Activated CD8-positive, alpha-beta memory T cell treated with anti-CD3 and anti-CD28 coated beads, Interleukin-2, amount 10 ng/mL, durations not matched to agents 7 days and 5 days (primary cell): ENCODE measurements at places on chromosomes 16 and 17.

- DNase-seq: no peak
Measured at GRCh38 chr17:40382251-40382650, 17.7 kb upstream of the GJD3 start.

GRCh38 chr17:30263552-30264333, 28.0 kb downstream of the BLMH start:
- no peak for DNase-seq

DNA sequence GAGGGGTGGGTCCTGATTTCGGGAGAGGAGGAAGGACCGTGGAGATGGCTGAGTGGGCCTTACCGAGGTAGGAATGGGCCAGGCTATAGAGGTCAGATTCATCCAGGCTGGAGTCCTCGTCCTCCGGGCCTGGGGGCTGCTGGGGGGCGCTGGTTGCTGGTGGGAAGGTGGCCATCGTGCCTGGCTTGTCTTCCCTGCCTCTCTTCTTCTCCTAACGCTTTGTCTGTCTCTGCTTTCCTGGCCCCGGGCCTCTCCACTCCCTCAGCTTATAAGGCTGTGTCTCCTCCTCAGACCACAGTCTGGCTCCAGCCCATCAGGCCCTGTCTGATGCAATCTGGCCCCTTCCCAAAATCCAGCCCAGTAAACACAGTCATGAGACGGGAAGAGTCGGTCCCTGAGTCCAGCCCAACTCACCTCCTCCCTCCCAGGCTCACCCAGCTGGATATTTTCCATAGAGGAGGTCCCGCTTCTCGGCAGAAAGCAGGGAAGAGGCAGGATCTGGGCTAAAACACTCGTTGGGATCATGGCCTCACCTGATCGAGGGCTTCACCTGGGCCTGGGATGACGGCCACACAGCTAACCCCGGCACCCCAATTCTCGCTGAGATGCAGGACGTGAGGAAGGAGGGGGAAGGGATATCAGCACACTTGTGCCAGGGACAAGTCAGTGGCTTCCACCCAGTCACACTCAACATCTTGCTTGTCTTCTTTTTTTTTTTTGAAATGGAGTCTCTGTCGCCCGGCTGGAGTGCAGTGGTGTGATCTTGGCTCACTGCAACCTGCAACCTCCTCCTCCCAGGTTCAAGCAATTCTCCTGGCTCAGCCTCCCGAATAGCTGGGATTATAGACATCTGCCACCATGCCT, at the start of gene NUPR1:
NUPR1 (minus strand) TSS at position 242 of the 864 bp plus-strand sequence; CDS start at position 175, 67 bp downstream.
- DNase-seq: no peak

GRCh38 chr16:31108035-31108793, at the start of gene BCKDK:
Gene BCKDK, plus strand, starts transcription at chr16:31108386. Its CDS starts 838 bp downstream, at chr16:31109224.
- peak; percentile 87 for DNase-seq

DNA sequence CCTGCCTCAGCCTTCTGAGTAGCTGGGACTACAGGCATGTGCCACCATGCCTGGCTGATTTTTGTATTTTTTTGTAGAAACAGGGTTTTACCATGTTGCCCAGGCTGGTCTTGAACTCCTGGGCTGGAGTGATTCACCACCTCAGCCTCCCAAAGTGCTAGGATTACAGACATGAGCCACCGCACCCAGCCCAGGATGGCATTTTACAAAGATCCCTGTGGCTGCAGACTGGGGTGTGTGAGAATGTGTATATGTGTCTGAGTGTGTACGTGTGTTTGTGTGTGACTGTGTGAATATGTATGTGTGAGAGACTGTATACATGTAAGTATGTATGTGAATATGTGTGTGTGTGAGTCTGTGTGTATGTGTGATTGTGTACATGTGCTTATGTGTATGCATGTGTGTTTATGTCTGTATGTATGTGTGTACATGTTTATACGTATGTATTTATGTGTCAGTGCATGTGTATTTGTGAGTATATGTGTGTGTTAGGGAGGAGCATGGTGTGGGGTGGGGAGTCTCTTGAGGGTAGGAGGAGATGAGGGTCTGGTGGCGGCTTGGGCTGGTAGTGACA, 17.0 kb downstream of the RPTOR start:
- DNase-seq: no peak

DNA sequence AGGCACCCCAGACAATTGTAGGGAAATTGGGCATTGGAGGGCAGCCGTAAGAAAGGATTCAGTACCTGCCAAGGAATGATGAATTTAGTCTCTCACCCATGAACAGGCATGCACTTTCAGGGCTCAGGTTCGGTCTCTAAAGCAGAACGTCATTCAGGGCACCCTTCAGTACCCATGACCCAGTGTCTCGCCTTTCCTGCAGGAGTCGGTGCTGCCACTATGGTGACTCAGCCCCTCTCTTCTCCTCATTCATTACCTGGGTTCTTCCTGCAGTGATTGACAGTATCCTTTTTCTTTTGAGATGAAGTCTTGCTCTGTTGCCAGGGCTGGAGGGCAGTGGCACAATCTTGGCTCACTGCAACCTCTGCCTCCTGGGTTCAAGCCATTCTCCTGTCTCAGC, 8.4 kb downstream of the SOST start:
- no peak for DNase-seq

GRCh38 chr16:81140930-81141780, 45.0 kb upstream of the GCSH start:
- DNase-seq: no peak

GRCh38 chr16:17101646-17102045, 369.1 kb downstream of the XYLT1 start:
- DNase-seq: no peak

DNA sequence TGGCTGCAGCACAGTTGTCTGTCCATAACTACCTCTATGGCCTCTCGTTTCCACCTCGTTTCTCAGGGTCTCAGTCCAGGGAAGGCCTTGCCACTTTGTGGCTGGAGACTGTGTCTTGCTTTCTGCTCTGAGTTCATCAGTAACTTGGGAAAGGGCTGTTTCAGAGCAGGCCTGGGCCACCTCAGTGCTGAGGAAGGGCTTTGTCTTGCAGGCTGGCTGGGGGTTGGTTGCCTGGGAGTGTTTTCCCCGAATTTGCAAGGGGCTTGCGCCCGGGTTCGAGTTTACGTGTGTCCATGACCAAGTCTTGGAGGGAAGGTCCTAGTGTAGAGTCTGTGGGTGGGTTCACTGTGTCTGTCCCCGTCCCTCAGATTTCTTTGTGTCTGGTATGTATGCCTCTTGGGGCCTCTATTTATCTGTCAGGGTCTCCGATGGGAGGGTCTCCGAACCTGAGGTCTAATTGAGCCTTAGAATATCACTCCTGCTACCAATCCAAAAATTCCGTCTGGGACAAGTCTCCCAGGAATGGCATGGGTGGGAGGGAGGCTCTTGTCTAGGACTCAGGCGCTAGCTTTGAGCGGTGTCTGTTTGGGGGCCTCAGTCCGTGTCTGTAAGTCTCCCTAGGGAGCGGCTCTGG, 594 bp upstream of the TGFB1I1 start:
- DNase-seq: no peak

DNA sequence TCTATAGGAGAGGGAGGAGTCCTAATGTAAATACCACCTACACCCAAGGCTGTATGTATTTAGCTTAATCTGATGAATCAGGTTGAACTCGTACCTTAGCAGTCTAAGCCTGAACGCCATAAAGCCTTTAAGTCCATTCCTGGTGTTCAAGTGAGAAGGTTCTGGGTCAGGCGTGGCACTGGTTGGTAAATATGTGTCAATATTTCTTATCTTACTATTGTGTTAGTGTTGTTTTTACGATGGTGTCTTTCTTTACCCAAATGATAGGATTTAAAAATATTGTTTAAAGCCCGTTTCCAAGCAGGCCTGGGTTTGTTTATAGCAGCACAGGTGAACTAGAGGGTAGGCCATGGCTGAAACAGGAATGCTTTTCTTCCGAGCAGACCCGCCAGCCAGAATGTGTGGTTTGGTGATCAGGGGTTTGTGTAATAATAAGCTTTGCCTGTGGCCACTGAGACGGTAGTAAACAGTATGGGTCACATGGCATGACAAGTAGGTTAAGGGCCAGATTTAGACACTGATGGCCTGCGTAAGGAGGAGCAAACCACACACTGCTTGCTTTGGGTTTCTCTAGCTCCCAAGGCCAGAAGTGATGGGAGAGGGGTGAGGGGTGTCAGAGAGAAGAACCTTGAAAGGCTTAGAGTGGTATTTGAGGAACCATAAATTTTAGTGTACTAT, 3.3 kb downstream of the TMEM94 start:
- DNase-seq: no peak

- DNase-seq: no peak
Measured at GRCh38 chr17:31815212-31815730, 43.8 kb downstream of the COPRS start.

- no peak for DNase-seq
Measured at GRCh38 chr17:76458580-76459490, 5.9 kb upstream of the UBE2O start.

DNA sequence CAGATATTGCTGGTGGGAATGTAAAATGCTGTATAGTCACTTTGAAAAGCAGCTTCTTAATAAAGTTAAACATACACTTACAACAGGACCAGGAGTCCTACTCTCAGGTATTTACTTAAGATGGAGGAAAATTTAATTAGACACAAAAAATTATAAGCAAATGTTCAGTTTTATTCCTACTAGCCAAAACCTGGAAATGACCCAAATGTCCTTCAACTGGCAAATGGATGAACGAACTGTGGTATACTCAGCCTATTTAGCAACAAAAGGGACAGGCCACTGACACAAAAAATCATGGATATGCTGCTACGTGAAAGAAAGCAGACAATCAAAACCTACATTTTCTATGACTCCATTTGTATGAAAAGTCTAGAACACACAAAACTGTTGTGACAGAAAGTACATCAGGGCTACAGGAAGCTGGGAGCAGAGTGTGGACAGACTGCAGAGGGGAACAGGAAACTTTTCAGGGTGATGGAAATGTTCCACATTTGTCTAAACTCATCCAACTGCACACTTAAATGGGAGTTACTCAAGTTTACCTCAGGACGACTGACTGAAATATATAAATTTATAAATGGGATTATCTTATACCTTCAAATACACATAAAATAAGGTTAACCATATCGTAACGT, 49.3 kb upstream of the MNT start:
- no peak for DNase-seq

- no peak for DNase-seq
Measured at GRCh38 chr17:5194346-5194745, 2.7 kb upstream of the ZNF594 start.

DNA sequence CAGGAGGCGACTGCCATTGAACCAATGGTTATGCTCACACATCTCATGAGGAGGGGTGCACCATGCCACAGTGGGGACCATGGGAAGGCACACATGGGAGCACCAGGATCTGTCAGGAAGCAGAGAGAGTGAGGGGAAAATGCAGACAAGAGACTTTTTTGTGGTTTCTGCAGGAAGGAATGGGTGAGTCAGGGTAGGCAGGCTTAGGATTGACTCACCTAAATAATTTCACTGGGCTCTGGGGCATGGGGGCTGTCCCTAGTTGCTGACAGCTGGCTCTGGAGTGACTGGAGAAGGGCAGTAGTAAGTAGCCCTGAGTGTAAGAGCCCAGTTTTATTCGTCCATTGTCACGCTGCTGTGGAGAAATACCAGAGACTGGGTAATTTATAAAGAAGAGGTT, 202.4 kb downstream of the AXIN2 start:
- no peak for DNase-seq

- DNase-seq: no peak
Measured at GRCh38 chr17:72604518-72604917, 483.7 kb downstream of the SOX9 start.

DNA sequence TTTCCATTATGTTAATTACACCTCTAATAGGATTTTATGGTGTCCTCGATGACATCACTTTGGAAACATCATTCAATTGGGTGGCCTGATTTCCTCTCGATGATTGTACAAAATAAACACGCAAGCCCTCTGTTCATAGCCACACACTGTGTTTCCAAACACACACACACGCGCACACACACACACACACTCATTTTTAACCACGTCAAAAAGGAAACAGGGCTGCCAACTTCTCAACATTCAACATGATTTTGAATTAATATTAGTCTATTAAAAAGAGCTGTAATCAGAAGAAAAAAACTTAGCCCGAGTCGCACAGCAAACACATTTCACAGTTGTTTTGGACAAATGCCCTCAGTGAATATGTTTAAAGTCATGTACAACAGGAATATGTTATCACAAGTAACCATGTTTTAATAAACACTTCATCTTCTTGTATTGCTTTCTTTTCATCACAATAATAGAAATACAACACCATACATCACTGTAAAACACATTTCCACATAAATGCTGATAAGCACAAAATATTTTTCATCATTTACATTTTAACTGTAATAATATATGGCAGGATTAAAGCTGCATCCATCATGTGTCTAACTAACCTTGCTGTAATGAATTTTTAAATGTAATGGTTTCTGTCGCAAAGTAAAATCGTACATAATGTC, 219.1 kb upstream of the IRX3 start:
- no peak for DNase-seq

- DNase-seq: no peak
Measured at GRCh38 chr16:14502932-14503741, 126.9 kb downstream of the PARN start.
